SK-MEL-5 (cell line): ENCODE measurements at places on chromosomes 7 and 10.

GRCh38 chr7:131381069-131381838 lies 53.6 kb downstream of the MKLN1 start:
- no peak for DNase-seq

DNA sequence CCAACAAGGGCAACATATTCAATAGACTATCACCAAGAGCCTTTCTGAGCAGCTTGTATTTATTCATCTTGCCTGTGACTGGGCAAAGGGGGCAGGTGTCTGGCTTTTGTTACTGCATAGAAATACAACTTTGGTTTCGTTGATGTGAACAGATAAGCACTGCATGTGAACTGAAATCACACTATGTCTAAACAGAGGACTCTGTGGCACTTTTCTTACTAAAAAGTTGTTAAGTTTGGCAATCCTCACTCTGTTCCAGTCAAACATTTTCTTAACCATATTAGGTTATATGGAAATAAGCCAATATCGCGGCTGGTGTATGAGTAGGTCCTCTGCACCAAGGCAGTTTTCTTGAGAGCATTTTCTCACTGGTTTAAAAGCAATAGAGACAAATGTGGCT lies 48.5 kb downstream of the CALD1 start:
- no peak for DNase-seq

GRCh38 chr10:87675396-87676376 lies 16.0 kb downstream of the PAPSS2 start:
- DNase-seq: no peak

- DNase-seq: peak; percentile 50
These were observed 5.3 kb downstream of the CYP3A7 start for GRCh38 chr7:99729486-99730237.

- DNase-seq: no peak
These were observed 382.8 kb downstream of the SDK1 start for GRCh38 chr7:3683546-3684539.

GRCh38 chr7:3673524-3673923 lies 372.5 kb downstream of the SDK1 start:
- DNase-seq: peak; percentile 80

GRCh38 chr7:21939136-21939857 lies 6.4 kb downstream of the CDCA7L start:
- DNase-seq: no peak

DNA sequence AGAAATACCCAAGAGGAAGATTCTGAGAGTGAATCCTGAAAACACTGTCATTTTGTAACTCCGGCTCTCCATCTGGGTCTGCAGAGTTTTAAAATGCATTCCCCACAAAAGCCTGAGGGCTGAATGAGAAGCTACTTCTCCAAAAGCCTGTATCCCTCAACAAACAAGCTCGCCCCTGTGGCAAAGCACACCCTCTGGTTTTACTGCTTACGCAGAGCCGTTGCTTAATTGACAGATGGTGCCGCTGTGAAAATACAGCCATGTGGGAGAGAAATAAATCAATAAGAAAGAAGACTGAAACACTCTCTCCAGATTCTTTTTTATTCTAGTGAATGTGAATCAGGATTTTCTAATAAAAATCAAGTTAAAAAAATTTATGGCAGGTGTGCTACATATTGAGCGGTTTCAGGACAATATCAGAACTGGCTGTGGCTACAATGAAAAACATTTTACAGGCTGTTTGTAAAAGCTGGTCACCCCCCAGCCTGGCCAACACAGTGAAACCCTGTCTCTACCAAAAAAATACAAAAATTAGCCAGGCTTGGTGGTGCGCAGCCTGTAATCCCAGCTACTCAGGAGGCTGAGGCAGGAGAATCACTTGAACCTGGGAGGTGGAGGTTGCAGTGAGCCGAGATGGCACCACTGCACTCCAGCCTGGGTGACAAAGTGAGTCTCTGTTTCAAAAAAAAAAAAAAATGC lies 32.5 kb downstream of the C7orf33 start:
- peak; percentile 86 for DNase-seq

- DNase-seq: no peak
These were observed 79.4 kb downstream of the HYCC1 start for GRCh38 chr7:22934473-22935065.

GRCh38 chr7:107528461-107528860 lies 35.3 kb downstream of the COG5 start:
- peak; percentile 28 for DNase-seq

- DNase-seq: no peak
These were observed 761 bp downstream of the LGI1 start for GRCh38 chr10:93758508-93758885.

- DNase-seq: no peak
These were observed 133.6 kb downstream of the TMEM26 start for GRCh38 chr10:61319386-61320256.

DNA sequence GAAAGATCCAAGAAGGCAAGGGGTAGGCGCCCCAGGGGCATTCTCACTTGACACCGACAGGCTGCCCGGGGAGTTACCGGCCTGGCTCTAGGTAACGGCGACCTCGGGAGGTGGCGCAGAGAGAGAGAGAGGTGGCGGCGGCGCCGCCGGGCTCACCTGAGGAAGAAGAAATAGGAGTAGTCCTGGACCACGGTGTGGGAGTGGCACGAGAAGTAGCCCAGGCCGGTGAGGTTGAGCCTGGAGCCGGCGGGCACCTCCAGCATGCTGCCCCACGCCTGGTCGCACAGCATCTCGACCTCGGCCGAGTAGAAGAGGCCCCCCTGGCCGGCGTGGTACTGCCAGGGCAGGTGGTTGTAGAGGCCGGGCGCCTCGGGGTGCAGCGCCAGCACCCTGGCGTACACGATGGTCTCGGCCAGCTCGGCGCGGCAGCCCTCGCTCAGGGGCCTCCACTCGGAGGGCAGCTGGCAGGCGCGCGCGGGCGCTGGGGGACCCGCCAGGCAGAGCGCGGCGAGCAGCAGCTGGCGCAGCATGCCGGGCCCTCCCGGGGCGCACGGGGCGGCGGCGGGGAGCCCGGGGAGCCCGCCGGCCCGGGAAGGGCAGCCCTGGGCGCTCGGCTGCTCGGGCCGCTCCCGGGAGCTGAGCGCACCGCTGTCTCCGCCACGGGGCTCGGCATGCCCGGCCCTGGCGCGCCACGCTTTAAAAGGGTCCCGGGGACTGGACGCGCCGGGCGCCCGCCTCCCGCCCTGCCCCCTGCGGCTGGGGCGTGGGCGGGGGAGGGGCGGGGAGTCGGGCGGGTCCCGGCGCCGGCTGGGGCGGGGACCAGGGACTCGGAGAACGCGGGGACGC lies at the start of gene CCDC3:
Gene CCDC3 (minus strand): TSS at position 673 of the 846 bp plus-strand sequence. CDS start 143 bp downstream, at position 530.
- no peak for DNase-seq

GRCh38 chr7:137992550-137993394 lies 9.1 kb downstream of the CREB3L2 start:
- DNase-seq: no peak

DNA sequence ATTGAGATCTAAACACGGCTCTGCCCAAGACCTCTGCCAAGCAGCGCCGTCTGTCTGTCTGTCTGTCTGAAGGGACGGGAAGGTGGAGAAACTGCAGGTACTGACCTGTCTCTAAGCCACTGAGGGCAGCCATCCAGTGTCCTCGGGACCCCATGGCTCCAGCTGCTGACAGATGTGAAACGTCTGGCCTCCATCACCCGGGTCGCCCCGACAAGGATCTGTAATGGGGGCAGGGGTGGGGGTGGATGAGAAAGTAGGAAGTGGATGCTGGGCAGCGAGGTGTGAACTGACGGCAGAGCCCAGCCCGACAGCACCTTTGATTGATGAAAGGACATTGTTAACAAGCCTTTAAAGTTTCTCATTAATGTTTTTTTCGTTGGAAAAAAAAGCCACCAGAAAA lies 193.1 kb downstream of the EBF3 start:
- DNase-seq: no peak

DNA sequence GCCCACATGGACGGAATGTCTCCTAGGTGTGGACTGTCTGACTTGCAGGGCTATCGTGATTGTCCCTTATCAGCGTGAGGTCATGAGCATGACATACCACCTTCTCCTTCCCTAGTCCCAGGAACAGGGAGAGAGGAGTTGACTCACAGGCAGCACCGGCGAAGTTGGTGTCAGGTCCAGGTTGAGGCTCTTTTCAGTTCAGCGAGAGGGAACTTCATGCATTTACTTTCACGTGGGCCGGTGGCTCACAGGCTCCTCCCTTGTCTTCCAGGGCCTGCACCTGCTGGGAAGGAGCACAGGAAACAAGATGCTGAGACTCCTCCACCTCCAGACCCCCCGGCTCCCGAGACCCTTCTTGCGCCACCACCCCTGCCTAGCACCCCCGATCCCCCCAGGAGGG lies 46.1 kb downstream of the PROSER2 start:
- no peak for DNase-seq

DNA sequence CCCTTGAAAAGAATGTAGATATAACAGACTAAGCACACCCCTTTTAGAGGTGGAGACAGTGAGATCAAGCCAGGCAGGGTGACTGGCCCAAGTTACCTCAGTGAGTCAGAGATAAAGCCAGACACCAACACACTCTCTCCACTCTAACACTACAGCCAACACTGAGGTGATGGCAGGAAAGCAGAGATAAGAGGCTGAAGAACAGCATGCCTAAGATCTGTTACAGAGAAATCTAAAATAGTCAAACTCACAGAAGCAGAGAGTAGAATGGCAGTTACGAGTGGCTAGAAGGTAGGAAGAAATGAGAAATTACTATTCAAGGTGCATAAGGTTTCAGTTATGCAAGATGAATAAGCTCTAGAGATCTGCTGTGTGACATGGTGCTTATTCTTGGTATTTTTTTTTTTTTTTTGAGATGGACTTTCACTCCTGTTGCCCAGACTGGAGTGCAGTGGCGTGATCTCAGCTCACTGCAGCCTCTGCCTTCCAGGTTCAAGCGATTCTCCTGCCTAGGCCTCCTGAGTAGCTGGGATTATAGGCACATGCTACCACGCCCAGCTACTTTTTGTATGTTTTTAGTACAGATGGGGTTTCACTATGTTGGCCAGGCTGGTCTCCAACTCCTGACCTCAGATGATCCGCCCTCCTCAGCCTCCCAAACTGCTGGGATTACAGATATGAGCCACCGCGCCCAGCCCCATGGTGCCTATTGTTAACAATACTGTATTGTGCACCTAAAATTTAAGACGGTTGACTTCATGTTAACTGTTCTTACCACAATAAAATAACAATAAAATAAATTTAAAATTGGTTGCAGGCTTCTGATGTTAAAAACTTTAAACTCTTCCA lies 28.7 kb downstream of the ICA1 start:
- no peak for DNase-seq

- no peak for DNase-seq
These were observed 16.1 kb downstream of the MYL10 start for GRCh38 chr7:101612885-101613515.

DNA sequence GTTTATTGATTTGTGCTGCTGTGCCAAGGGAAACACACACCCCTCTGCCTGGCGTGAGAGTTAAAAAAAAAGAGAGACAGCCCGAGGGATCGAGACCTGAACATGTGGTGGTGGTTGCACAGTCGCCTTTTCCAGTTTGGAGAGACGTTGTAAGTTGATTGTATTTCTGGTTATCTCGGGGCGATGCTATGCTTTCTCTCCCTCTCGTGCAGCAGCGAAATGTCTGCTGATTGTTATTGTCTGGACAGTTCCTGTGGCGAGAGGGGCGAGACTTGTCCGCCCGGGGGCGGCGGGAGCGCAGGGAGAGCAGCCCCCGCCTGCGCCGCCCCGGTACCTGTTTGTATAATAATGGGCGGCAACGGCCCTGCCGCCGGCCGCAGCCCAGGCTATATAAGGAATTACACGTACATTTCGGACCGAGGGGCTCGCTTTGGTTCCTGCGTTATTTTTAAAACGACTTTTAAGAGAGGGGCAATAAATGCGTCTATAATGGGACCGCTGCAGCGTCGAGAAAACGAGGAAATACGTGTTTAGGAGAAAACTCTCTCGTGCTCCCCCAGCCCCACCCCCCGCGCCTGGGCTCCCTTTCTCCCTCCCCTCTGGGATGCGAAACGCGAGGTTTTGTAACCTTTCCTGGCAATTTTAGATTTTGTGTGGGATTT lies 1.7 kb downstream of the ZEB1 start:
- no peak for DNase-seq

DNA sequence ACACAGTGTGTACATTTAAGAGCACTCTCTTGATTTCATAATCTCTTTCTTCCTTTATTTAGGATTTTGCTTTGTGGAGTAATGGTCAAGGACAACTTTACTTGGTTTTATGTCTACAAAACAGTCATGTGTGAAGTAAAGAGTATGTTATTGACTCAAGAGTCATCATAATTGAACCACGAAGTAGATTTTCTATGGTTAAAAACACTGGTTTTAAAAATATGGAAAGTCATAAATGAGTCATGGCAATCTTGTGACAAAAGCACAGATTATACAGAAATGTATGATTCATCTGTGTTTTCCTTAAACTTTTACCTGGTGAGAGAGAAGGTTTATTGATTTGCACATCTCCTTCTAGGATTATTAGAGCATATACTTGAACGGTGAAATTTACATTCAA lies 969.7 kb downstream of the GATA3 start:
- no peak for DNase-seq

- no peak for DNase-seq
These were observed 19.0 kb upstream of the ST8SIA6 start for GRCh38 chr10:17473228-17473950.
